ENCODE measurements at places on chromosomes 1 and 21.

- no peak for DNase-seq
Observed at GRCh38 chr1:30419831-30420230, 303.6 kb downstream of the MATN1 start.

DNA sequence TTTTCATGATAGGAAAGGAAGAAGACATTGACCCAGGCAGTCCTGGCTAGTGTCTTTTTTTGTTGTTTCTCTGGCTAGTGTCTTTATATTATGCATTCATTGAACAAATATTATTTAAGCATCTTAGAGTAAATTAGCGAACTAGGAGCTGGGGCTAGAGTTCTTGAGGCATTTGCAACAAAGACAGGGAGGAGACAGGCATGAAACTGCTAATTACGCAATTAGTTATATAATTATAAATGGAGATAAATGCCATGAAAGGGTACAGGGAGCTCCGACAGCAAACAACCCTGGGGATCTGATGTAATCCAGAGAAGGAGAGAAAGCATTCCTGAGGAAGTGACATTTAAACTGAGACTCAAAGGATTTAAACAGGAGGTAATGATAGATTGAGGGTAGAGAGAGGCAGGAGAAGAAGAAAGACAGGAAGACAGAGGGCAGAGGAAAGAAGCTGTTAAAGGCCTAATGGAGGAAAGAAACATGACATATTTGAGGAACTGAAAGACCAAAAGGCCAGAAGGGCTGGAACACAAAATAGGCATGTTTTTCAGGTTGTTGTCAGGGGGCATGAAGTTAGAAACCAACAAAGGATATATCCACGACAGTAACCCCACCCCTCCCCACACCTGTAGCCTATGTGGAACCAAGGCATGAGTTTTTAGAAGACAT, 99.5 kb upstream of the GJB5 start:
- no peak for DNase-seq

DNA sequence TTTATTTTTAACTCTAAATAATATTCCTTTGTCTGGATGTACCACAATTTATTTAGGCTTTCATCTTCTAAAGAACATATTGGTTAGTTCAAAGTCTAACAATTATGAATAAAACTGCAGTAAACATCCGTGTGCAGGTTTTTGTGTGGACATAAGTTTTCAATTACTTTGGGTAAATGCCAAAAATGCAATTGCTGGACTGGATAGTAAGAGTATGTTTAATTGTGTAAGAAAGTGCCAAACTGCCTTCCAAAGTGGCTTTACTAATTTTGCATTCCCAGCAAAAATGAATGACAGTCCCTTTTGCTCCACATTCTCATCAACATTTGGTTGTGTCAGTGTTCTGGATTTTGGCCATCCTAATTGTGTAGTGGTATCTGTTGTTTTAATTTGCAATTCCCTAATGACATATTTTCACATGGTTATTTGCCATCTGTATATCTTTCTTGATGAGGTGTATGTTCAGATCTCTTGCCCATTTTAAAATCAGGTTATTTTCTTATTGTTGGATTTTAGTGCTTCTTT, 113.8 kb downstream of the DPYD start:
- DNase-seq, result no peak

DNA sequence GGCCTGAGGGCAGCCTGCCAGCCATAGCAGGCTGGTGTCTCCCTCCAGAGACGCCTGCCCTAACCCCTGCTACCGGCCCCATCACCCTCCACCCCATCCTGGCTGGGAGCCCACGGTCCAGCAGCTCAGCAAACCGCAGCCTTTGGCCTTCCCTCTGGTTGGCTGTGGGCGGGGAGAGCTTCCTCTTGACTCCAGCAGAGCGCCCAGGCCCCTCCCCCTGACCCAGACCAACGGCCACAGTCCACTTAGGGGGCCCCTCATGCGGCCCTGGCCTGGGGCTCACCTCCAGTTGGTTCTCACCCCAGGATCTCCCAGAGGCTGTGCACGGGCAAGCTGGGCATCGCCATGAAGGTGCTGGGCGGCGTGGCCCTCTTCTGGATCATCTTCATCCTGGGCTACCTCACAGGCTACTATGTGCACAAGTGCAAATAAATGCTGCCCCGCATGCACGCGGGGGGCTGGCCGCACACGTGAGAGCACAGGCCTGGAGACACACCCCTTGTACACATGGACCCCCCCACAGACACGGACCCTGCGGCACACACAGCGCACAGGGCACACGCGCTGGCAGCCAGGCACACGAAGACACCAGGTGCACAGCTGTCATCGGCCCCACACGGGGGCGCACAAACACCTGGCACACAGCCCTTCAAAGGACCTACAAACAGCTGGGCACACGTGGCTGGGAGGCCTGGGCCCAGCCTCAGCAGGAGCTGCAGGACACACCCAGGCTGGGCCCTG, 3.1 kb downstream of the SMIM1 start:
- peak; percentile 47 for DNase-seq

GRCh38 chr1:28163496-28164161, 12.9 kb downstream of the PTAFR start:
- DNase-seq, result no peak

- no peak for DNase-seq
Observed at GRCh38 chr1:119139857-119140176, 636 bp downstream of the WARS2 start.

DNA sequence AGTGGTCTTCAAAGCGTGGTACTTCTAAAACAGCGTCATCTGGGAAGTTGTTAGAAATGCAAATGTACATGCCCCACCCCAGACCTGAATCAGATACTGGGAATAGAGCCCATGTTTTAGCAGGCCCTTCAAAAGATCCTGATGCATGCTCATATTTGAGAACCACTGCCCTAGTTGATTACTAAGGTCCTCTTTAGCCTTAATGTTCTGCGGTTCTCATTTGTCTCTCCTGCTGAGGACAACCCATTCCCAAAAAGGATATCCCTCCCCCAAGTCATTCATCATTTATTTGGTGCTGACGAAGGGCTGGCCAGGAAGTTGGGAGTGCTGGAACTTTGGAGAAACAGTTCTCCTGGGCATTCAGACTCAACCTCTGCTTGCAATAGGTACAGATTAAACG, 92.4 kb upstream of the RALGPS2 start:
- DNase-seq, result no peak

GRCh38 chr1:234893359-234893724, 235.3 kb downstream of the TOMM20 start:
- no peak for DNase-seq

- DNase-seq, result no peak
Observed at GRCh38 chr1:51794260-51794659, 84.3 kb downstream of the NRDC start.

GRCh38 chr1:49854741-49855140, 169.0 kb downstream of the AGBL4 start:
- no peak for DNase-seq

DNA sequence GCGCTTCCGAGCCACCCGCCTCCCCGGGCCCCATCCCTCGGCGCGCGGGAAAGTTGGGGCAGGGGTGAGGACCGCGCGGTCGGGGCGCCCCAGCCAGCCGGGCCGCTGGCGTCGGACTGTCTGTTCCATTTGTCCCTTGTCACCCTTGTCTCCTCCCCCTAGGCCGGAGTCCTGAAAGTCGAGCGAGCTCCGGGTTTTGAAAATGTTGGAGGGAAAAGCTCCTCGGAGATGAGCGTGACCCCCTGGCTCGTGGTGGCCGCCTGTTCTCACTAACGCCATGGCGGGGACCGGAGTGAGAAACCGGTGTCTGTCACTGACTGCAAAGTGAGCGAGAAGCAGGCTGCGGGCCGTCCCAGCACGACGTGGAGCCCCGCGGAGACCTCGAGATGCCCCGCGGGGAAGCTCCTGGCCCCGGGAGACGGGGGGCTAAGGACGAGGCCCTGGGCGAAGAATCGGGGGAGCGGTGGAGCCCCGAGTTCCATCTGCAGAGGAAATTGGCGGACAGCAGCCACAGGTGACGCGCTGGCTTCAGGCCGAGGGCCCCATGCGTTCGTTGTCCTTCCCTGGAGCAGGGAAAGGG, 491 bp downstream of the PER3 start:
- DNase-seq, result no peak

- DNase-seq, result no peak
Observed at GRCh38 chr1:119225265-119225664, 84.8 kb upstream of the WARS2 start.

- no peak for DNase-seq
Observed at GRCh38 chr1:67801903-67802302, 31.4 kb downstream of the GNG12 start.

GRCh38 chr1:192087334-192087733, 70.9 kb upstream of the RGS18 start:
- no peak for DNase-seq

- DNase-seq, result no peak
Observed at GRCh38 chr21:26148840-26149354, 21.7 kb downstream of the APP start.

GRCh38 chr21:29849735-29850176, 90.0 kb downstream of the GRIK1 start:
- DNase-seq, result peak; percentile 60

DNA sequence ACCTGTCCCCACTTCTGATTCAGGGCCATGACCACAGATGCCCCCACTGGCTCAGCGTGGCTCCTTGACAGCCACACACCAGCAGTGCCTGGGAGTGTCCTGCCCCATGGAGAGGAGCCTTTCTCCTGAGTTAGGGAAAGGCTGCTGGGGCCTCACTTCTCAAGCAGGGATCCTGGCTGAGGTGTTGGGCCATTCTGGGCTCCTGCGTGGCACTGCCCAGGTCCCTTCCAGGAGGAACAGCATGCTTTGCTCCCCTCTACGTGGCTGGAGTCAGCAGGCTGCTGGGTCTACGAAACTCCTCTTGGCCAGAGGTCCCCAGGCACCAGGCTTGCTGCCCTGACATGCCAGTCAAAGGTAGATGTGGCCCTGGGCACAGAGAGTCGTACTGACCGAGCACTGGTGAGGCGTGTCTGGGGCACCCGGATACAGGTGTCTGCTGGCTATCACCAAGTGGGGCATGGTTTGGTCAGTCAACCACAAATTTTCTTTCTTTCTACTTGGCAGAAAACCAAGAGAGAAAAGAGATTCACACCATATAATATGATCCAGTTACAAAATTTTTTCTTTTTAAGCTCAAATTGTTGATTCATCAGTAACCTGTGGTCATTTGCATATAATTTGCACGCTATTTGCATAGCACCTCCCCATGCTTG, 4.1 kb downstream of the ADORA1 start:
- no peak for DNase-seq

DNA sequence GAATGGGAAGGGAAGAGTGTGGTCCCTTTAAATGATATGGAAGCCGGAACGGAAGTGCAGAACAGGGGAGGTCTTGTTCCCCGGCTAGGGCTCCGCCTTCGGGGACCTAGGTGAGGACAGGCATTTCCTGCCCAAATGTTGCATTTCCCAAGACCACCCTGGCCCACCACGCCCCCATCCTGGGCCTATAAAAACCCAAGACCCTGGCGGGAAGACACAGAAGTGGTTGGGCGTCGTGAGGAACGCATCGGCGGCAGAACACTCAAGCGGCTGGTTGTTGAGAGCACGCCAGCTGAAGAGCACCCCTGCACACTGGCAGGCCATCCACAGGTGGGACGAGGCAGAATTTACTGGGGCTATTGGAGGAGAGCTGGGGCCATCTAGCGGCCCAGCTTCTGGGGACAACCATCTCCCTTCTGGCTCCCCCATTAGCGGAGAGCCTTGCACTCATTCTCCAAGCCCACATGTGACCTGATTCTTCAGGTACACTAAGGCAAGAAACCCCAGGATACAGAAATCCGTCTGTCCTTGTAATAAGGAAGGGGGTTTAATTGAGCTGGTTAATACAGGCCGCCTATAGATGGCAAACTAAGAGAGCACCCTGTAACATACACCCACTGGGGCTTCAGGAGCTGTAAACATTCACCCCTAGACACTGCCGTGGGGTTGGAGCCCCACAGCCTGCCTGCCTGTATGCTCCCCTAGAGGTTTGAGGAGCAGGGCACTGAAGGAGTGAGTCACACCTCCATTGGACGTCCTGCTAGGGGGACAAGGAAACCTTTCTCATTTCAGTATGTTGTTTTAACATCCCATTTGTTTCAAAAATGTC, 1327.9 kb downstream of the BRINP3 start:
- peak; percentile 37 for DNase-seq

DNA sequence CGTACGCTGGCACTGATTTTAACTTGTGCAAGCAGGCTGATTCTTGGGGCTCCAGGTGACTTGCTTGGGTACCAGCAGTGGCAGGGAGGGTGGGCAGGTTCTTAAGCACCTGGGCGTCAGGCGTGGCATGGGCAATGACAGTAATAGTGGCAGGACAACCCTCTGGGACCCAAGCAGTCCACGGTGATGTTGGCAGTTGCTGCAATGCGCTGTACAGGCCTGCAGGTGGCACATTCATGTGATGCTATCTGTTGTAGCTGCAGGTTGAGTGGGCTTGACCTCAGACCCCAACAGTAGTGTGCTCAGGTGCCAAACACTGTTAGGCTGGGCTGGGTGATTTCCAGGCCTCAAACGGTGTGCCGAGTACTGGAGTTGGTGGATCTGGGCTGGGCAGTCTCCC, 10.2 kb upstream of the OR10J4 start:
- DNase-seq, result peak; percentile 39

DNA sequence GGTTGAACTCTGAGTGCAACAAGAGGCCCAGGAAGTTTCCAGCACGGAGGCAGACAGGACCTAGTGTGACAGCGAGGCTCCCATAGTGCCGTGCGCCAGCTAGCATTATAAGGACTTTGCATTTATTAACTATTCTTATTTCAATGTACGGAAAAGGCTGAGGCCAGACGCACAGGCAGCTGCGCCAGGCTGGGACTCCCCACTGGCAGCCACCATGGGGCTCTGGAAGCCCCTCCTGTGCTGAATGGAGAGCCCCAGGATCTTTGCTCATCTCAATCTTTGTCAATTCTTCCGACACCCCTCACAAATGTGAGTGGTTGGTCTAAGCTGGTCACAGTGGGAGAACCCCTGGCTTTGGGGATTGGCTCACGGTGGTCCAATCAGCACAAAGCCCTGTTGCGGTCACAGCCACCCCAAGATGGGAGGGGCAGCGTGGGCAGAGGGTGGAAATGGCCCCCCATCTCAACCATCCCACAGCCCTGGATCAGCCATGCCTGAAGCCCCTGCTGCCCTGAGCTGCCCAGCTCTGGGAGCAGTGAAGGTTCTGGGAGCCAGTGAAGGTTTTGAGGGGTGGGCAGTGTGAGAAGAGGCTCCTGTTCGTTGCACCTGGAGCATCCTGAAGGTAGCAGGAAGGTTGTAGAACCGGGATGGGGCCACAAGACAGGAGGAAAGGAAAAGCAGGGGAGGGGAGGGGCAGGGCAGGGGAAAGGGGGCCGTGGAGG, 59.5 kb upstream of the ADARB1 start:
- DNase-seq, result no peak

DNA sequence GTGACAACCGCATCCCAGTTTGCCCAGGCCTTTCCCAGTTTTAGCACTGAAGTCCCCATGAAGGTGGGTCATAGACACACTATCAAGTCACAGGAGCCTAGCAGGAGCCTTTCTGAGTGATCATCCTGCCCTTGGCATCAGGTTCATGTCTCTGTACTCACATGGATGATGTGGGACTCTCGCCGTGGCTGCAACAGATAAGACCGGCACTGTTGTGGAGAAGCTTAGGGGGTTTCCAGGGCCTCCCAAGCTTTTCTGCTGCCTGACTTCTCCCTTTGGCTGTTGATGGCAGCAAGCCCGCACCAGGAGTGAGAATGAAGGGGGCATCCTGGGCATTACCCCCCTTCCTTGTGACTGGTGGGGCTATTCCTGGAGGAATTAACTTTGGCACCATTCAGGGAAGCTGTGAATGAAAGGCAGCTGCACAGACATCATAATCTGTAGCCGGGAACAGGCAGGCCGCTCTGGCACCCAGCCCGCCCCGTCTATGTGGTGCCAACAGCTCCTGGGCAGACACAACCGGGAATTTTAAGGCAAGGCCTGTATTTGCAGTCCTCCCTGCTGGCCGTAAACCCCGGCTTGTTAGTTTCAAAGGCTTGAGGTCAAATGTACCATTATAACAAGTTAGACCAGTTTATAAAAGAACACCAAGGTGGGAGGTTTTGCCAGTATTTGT, 148.6 kb downstream of the HUNK start:
- DNase-seq, result no peak
